SK-N-MC (cell line): ENCODE measurements at places on chromosomes 1 and 21.

GRCh38 chr1:58460469-58460868 lies 86.1 kb downstream of the OMA1 start:
- no peak for DNase-seq

- DNase-seq = no peak
Measured at GRCh38 chr1:219402925-219403324, 210.0 kb downstream of the ZC3H11B start.

GRCh38 chr1:51519048-51519864 lies at the start of gene EPS15:
Gene EPS15 (minus strand): TSS chr1:51519266. CDS start chr1:51519231, 35 bp downstream.
- DNase-seq = no peak

DNA sequence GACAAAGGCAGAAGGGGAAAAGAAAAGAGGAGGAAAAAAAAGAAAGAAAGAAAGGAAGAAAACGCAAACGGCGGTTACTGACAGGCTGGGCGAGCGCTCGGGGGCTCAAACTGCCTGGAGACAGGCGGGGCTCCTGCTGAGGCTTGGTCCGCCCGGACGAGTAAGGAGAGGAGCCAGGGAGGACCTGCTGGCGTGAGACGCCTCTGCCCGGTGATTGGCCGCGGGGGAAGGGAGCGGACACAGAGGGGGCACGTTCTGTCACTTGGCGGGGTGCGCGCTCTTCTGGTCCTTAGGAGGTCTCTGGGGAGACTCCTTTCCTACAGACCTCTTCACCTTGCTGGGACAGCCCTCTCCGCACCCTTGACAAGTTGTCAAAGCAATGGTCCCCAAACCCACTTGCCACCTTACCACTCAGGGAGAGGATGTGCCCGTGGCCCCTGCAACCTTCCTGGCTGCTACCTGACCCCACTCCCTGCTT lies 791 bp upstream of the PIK3R3 start:
- no peak for DNase-seq
